ENCODE measurements at places on chromosomes 1 and 21.

DNA sequence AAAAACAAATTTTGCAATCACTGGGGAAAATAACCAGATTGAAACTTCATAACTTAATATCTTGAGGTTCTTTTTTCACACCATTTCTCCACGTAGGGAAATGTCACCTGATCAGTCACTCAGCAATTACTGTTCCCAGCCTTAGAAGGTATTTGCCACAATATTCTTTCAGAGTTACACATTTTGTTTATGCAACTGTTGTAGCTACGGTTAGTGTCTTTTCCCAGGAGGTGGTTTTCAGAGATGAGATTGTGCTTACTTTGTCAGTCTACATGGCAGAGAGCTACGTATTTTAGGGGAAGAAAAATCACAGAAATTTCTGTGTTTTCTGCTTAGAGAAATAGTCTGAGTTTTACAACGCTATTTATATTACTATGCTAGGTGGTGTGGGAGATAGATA is 792.8 kb upstream of the B3GALT2 start:
- no peak for DNase-seq

DNA sequence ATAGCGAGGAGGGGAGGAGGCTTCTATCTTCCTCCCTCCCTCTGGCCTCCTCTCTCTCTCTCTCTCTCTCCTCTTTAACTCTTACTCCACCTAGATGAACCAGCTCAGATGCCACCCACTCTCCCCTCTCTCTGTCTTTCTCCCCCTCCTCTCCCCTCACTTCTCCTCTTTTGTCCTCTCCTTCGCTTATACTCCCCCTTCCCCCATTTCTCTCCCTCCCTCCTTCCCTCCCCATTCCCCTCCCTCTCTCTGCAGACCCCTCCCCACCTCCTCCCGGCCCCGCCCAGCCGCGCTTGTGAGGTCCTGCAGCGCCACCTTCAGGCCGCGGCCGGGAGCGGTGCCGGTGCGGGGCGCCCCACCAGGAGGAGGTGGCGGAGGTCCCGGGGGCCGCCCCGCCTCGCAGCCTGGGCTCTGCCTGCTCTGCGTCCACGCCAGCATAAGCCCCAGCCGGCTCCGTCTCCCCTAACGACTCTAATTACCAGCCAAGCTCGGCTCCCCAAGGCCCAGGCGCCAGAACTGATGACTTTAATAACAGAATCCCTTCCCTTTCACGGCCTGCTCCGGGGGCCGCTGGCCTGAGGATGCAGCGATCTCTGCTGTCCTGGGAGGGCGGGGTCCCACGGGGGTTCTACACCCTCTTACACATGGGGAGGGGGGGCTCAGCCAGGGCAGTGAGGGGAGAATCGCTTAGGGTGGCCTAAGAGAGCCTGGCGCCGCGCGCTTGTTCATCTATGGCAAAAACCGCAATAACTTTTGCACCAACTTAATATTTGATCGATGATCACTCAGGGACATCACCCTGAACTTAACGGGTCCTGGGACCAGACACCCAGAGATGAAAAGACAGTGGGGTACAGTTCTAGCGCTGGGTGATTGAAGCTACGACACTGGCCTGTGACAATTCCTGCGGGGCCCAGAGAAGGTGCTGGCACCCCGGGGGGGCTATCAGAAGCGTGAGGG is 637.3 kb downstream of the MATN1 start:
- no peak for DNase-seq

DNA sequence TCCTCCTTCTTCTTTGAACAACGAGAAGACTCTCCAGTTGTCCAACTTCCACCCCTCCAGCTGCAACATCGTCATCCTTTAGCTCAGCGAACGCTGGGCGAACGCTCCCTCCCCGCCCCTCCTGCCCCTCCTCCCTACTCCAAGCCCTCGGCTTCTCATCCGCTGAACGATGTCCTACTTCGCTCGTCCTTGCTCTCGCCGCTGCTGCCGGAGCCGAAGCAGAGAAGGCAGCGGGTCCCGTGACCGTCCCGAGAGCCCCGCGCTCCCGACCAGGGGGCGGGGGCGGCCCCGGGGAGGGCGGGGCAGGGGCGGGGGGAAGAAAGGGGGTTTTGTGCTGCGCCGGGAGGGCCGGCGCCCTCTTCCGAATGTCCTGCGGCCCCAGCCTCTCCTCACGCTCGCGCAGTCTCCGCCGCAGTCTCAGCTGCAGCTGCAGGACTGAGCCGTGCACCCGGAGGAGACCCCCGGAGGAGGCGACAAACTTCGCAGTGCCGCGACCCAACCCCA is at the start of gene BCAN:
BCAN (plus strand) TSS at position 357 of the 504 bp plus-strand sequence. CDS start 3,938 bp downstream, outside the sequence.
- DNase-seq = no peak

GRCh38 chr1:85328713-85329397 is 52.4 kb upstream of the BCL10 start:
- no peak for DNase-seq
